Hematopoietic multipotent progenitor cell treated with erythropoietin and hydrocortisone succinate and interleukin-3 and kit ligand, for 17 days (in vitro differentiated cells): ENCODE measurements at places on chromosomes 4 and X.

DNA sequence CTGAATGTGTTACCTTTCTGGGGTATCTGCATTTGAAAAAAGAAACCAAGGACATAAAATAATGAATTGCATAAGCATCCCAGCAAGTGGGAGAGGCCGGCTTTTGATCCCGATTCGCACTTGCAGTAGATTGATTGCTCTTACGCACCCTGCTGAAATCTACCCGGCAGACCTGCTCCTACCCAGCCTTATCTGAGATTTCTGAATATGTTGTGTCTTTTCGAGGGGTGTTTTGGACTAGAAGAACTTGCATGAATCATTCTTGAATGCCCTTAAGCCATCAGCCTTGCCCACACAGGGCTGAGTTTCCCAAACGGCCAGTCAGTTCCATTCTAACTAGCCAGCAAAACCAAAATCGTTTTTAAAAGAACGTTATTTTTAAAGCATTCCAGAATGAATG, 174.4 kb upstream of the BCOR start:
- DNase-seq = no peak

GRCh38 chr4:38013461-38014366, 53.5 kb downstream of the PTTG2 start:
- no peak for DNase-seq

DNA sequence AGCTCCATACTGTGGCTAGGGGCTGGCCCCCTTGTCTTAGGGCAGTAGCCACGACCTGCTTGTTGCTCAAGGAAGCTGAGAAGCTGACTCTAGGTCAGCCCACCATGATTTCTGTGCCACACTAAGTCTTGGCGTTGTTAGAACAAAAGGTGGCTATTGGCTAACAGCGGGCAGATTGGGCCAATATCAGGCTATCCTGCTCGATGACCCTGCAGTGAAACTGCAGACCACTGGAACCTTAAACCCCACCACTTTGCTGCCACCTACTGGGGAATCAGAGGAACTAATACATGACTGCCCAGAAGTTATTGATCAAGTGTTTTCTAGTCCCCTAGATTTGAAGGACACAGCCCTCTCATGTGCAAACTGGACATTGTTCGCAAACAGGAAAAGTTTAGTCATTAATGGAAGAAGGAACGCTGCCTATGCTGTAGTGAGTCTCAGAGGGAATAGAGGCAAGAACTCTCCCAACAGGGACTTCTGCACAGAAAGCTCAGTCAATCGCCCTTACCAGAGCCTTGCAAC, 17.0 kb upstream of the PAPSS1 start:
- DNase-seq = peak; percentile 22

DNA sequence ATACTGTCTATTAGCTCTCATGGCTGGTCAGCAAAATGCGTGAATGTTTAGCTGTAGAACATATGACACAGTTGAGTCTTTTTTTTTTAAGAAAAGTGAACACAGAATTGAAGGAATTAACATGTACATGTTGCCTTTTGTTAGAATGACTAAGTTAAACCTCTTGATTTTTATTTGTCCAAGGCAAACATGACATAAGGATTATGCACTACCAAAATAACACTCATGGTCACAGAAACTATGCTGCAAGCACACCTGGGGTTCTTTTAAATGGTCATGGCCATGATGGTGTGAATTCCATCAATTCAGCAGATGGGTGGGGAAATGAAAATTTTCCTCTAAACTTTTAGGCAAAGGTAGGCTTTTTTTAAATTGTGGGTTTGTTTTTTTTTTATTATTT, 80.1 kb upstream of the CXCL13 start:
- no peak for DNase-seq

- DNase-seq = no peak
Observed at GRCh38 chrX:39631276-39632229, 466.2 kb downstream of the BCOR start.
